ENCODE measurements at places on chromosomes 7 and 10.

- DNase-seq: peak; percentile 80
Observed at GRCh38 chr7:51315393-51316261, 982 bp downstream of the COBL start.

- DNase-seq: no peak
Observed at GRCh38 chr7:129401228-129401966, 32.8 kb upstream of the STRIP2 start.

DNA sequence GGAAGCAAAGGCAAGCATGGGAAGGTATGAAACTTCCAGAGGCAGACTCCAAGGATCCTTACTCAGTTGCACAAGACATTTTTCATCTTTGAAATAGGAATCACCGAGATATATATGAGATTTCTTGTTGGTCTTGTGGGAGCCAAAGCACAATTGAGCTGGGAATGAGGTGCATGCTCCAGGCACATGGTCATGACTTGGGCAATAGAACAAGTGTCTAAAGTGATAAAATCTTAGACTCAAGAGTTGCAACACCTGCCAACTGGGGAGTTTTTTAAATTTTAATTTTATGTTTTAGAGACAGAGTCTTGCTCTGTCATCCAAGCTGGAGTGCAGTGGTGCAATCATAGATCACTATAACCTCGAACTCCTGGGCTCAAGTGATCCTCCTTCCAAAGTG lies 169.5 kb upstream of the ADCY1 start:
- DNase-seq: no peak

DNA sequence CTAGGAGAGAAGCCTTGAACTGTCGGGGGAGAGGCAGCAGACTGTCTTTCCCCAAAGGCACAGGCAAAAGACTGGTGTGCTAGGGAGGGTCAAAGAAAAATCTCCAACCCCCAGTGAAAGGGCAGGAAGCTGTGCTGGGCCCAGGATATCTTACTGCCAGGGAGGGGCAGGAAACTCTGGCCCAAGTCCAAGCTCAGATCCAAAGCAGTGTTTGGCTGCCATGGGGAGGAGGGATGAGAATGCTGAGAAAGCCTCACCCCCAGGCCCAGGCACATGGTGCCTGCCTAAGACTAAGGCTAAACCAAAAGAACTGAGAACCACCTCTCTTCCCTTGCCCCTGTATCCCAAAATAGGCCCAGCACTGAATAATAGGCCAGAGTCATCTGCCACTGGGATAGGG lies 171.2 kb downstream of the PLPP4 start:
- DNase-seq: peak; percentile 25

GRCh38 chr7:292826-293225 lies 2.9 kb downstream of the FOXL3 start:
- DNase-seq: no peak

DNA sequence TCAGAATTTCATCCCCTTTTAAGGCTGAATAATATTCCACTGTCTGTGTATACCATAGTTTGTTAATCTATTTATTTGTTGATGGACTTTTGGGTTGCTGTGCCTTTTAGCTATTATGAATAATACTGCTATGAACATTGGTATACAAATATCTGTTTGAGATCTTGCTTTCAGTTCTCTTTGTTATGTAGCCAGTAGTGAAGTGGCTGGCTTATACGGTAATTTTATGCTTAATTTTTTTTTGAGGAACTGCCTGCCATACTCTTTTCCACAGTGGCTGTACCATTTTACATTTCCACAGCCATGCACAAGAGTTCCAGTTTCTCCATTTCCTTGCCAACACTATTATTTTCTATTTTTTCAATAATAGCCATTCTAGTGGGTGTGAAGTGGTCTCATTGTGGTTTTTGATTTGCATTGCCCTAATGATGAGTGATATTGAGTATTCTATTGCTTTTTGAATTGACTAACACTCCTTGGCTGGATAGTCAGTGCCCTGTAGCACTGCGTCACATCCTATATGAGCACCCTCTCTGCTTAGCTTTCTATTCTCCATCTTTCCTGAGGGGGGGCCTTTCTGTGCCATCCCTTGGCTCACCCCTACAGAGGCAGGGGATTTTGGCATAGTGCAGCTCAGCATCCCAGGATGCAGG lies 29.4 kb upstream of the RAPGEF5 start:
- no peak for DNase-seq

DNA sequence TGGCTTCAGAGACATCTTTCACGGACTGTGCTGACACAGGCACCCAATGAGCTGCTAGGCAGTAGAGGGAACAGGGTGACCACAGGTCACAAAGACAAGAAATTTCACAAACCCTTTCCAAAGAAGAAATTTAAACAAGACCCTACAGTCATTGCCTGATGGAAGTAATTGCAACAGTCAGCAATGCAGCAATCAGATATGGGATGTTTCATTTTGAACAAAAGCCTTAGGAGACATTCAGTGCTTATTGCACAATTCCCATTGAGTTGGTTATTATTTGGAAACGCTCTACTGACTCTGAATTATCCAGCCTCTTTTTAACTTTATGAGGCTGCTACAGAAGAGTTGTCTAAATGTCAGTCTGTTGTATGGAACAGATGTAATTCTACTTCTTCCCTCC lies 85.5 kb downstream of the ETV1 start:
- peak; percentile 93 for DNase-seq

GRCh38 chr10:121478556-121478955 lies 119.7 kb downstream of the FGFR2 start:
- DNase-seq: no peak

GRCh38 chr10:43202657-43203447 lies 64.0 kb downstream of the RASGEF1A start:
- DNase-seq: no peak

DNA sequence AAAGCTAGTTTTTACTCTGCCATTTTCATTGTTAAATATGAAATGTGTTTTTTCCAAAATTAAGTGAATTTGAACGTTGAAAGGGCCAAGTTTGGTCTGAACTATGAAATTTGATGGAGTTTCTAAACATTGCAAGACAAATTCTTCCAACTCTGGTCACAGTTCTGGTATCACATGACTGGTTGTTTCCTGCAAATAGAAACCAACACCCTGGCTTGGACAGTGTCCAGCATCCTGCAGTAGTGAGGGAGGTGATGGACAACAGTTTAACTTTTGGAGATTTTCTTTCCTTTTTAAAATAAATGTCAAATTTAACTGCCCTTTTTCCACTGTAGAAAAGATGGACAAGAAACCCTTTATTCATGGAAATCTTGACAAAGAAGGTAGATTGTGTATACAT lies 54.8 kb upstream of the AGBL3 start:
- no peak for DNase-seq

- peak; percentile 97 for DNase-seq
Observed at GRCh38 chr7:96080027-96080426, 241.9 kb downstream of the SLC25A13 start.

Measured in NCI-H69 (cell line).